Stimulated activated CD4-positive, alpha-beta T cell treated with anti-CD3 and anti-CD28 coated beads, Interleukin-15, amount 100 ng/mL, for 1 hour (primary cell): ENCODE measurements at places on chromosomes 6 and 20.

DNA sequence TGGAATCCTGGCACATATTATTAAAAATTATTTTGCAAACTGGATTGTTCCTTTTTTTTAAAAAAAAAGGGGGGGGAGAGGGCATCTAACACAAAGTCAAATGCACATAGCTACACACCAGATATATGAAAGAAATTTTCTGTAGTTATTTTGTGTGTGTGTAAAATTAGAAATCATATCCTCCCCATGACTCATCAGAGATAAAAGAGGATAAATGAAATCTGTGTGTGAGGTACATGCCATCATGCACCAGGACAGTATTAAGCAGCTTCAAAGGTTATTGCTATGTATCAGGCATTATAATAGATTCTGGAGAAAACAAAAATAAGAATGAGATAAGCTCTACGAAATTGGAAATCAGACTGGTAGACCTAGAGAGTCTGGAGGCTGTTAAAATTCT lies 5.2 kb downstream of the BTBD9 start:
- DNase-seq, result no peak

GRCh38 chr6:11732036-11732631 lies 46.5 kb downstream of the ADTRP start:
- DNase-seq, result peak; percentile 37

DNA sequence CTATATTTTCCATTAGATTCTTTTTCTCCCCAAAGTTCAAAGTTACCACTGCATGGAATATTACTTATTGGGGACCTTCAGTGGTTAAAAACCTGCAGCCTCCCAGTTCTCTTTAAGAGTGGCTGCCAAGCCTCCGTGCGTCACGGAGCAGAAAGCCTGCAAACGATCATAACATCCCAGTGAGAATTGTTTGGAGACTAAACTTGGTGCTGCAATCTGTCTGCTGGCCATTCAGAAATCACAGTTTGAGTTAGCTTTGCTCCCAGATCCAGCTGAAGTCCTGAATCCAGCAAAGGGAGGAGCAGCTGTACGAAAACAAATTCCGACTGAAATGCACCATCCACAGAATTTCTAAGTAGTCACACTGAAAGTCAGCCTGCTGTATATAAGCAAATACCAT lies 213.5 kb upstream of the PDE10A start:
- no peak for DNase-seq

DNA sequence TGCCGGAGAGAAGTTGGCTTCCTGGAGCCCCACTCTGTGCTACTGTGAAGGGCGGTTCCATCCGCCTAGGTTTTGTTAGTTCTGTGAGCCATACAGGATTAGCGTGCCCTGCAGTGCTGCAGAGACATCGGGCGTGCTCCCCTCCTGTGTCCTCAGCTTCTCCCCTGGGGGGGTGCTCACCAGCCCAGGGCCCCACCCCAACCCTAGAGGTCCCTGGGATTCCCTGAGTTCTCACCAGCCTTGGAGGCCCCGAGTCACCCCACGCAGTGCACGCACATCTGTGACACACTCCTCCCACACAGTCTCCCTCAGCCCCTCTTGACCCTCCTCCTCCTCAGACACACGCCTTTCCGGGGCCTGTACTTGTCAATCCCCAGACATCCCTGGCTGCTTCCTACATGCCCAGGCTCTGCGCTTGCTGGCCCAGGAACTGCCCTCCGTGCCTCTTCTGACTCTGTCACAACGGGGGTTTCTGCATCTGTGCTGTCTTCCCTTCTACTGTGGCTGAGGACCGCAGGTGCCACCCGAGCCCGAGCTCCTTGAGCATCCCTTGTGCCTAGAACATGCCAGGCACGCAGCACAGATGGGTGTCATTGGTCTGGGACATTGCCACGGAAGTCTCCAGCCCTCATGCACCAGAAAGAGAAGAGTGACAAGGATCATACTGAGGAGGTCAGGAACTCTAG lies 123.2 kb upstream of the RPS6KA2 start:
- no peak for DNase-seq

DNA sequence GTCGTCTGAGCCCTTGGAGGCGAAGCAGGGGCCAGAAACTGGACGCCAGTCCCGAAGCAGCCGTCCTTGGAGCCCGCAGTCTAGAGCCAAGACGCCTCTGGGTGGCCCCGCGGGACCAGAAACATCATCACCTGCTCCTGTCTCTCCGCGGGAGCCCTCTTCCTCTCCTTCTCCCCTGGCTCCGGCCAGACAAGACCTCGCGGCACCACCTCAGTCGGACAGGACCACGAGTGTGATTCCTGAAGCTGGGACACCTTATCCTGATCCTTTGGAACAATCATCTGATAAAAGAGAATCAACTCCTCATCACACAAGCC lies 416 bp downstream of the RSPH4A start:
- no peak for DNase-seq

GRCh38 chr20:63694584-63695423 lies 1.6 kb upstream of the TNFRSF6B start:
- DNase-seq, result no peak

GRCh38 chr6:135951169-135951568 lies 99.7 kb downstream of the PDE7B start:
- DNase-seq, result no peak

- no peak for DNase-seq
Measured at GRCh38 chr20:60204601-60205000, 246.4 kb downstream of the CDH26 start.

DNA sequence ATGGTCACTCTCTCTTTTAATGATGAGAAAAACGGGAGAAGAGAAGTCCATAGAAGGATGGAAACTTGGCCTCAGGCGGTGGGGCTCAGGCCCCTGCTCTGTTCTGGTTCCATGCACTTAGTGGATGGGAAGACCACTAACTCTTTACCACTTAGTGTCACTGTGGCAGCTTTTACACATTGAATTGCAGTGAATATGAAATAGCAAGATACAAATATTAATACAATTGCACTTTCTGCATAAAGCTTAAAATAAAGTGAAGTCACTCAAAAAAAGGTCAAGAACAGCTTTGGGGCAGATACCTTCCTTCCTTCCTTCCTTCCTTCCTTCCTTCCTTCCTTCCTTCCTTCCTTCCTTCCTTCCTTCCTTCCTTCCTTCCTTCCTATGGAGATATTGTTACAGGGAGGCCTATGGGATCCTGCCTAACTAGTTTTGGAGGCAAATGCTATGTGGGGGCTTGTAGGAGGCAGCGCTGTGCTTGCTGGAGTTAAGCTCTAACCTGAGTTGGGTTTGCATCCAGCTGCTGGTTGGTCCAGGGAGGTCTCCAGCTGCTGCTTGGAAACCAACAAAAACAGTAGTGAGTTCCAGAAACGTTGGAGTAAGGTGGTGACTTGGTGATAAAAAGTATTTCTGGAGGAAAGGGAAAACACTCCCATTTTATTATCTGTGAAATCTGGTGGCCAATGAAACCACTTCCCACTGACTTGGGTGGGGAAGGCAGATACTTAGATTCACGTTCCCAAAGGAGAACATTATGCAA lies 62.3 kb upstream of the NKX2-2 start:
- DNase-seq, result no peak

DNA sequence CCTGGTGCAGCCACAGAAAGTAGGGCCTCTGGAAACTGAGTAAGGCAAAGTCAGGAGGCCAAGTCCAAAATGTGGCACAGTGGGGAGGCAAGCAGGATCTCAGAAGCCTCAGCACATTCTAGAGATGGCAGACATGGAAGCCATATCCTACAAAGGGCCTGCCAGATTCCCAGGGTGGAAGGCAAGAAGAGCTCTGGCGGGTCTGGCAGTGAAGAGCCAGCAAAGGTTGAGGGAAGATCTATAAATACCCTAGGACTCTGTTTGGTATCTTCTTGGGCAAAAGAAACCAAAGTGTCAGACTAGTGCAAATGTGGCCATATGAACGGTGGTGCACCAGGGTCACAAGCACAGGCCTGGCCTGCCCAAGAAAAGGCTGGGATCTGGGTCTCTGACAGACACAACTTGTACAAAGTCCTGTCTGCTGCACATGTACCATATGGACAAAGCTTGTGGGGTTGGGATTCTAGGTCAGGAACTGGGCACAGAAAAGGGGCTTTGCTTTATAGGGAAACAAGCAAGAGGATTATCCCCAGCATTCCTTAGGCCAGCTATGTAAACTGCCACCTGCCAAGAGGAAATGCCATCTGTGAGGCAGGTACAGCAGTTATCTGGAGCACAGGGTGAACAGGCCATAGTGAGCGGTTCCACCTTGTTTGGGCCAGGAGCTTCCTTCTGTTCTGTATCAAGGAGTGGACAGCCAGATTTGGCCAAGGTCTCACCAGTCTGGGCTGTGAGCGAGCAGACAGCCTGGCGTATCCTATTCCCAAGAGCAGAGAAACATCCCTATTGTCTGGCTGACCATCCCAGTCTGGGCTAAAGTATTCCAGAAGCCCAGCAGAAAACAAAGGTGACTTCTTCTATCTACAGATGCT lies 36.3 kb upstream of the SLC4A11 start:
- DNase-seq, result no peak

- DNase-seq, result no peak
Measured at GRCh38 chr6:107235511-107235910, 120.2 kb upstream of the BEND3 start.

GRCh38 chr20:24584078-24584477 lies 114.6 kb downstream of the SYNDIG1 start:
- no peak for DNase-seq

DNA sequence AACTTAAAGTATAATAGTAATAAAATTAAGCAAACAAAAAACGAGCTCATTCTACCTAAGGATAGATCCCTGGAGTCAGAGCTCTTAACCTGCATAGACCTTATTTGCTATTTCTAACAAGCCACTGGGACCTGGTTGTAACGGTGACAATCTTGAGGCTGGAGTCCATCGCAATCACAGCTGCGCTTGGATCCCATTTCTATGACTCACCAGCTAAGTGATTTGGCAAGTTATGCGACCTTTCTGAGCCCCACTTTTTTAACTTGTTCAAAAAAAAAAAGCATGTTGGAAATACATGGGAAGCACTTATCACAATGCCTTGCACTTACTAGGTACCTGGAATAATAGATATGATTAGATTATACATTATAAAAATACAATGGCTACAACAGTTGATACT lies 389.5 kb upstream of the CDH4 start:
- DNase-seq, result no peak

GRCh38 chr6:48747040-48747439 lies 636.0 kb upstream of the PTCHD4 start:
- no peak for DNase-seq

DNA sequence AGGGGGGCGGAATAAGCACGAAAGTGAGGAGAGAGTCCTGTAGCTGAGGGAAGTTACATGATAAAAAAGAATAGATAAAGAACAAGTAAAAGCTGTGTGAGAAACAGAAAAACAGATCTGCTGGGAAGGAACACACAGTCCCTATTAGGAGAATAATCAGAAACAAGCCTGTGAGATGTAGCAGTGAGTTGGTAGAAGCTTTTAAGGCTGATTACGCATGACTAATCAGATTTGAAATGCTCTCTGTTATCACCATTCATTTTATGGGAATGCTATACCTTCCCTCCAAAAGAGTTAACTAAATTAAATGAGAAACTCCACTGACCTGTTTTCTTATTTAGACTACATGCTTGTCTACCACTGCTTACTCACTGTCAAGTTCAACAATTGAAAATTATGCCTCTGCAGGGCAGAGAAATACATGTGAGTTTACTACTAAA lies 15.8 kb downstream of the REPS1 start:
- no peak for DNase-seq

GRCh38 chr6:137970368-137970767 lies 103.3 kb downstream of the TNFAIP3 start:
- no peak for DNase-seq

DNA sequence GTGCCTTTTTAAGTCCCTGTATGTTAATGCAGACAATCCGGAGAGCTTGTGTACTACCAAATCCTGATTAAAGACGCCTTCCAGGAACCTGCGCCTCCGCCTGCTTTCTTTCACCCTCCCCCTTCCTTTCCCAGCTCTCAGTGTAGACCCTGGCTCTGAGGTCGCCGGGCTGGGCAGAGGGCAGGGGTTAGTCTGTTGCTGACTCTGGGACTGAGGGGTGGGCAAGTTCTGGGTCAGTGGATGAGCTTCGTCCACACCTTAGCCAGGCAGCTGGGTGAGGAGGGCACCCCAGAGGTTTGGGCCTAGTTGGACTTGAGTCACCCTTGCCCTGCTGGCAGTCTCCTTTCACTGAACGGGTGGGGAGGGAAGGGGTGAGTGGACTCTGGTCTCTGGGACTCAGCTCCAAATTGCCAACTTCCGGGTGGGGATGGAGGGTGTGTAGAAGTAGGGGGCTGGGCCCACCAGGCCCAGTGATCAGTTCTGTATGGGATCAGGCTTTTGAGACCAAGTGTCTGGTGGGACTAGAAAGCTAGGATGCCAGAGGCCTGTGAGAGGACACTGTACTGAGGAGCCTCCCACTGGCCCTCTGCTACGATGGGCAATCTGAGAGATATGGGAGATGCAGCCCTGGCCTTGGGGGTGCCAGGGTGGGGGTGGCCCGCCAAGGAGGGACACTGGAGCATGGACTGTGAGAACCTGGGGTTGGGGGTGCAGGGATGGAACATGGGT lies 21.3 kb upstream of the SLC22A7 start:
- DNase-seq, result no peak

DNA sequence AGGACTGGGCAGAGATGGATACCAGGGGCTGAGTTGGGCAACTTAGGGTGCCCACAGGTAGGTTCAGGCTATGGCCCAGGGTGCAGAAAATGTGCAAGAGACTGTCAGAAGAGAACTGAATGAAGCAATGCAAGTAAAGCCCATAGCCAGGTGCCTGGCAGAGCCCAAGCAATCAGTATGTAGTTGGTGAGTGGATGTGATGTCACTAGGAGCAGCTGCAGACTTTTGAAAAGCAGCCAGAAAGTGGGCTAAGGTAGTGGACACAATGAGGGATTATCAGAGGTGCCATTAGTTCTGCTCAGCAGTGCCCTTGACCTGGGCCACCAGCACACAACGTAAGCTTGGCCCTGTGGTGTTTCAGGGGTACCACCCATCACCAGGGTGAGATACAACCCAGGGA lies 135.3 kb downstream of the SOBP start:
- no peak for DNase-seq

GRCh38 chr20:17644451-17644850 lies 37.6 kb downstream of the RRBP1 start:
- DNase-seq, result no peak

DNA sequence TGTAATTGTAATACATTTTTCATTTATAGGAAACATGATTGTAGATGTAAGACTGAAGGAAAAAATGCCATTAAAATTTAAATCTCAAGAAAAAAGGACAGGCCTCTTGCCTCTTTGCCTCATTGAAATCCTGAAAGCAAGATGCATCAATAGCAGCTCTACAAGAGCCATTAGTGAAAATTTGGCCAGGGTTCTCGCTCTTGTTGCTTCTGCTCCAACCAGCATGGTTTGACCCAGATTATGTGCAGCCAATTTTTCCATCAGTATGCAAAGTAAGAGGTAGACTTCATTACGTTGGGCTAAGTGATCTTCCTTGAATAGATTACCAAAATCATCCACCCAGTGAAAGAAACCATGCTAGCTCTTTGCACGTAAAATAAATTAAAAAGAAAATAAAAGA lies 106.6 kb downstream of the SGK1 start:
- DNase-seq, result no peak

DNA sequence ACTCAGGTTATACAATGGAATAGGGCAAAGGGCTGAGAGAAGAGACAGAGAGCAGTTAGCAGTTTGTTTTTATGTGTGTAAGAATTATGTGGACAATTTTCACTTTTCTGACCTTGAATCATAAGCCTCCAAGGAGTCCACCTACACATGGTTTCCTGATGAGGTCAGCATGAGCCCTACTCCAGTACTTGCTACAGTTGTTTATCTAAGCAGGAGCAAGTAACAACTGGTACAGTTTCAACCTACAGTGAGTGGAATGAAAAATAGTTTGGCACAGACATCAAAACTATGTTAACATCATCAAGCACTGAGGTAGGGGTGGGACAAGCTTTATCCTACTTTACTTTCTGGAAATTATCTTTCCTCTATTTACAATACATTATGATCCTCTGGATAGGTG lies 426.7 kb upstream of the ID4 start:
- DNase-seq, result no peak

- DNase-seq, result no peak
Measured at GRCh38 chr6:1313384-1313766, 1.5 kb downstream of the FOXQ1 start.
